ENCODE measurements at places on chromosomes 12 and 14.
A peak's percentile ranks its signal among the peaks of the same experiment; 100 is the strongest.

GRCh38 chr14:102295270-102295669 is 9.7 kb downstream of the MOK start:
- no peak for DNase-seq

- DNase-seq, result no peak
These were observed 215.9 kb upstream of the FAR2 start for GRCh38 chr12:28933176-28933575.

- DNase-seq, result peak; percentile 5
These were observed 51.7 kb upstream of the KICS2 start for GRCh38 chr12:64273527-64274403.

GRCh38 chr14:36176524-36176923 is at the start of gene PTCSC3:
Gene PTCSC3 (minus strand): TSS chr14:36176722.
- DNase-seq, result no peak

DNA sequence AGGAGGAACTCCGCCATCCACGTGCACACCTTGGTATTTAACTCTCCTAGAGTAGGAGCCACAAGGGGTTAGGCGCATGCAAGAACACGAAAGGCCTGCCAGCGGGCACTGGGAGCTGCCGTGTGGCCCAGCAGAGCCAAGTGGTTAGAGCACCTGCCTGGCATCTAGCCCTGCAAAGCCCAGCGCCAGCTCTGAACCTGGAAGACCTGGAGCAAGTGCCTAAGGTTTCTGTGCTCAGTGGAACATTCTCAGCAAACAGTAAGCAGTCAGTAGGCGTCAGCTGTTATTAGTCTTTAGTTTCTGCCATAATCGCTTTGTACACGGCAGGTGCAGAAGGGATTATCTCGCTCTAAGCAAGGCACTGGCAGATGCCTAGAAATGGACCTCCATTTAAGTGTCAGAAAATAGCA is 55.4 kb downstream of the SETD3 start:
- no peak for DNase-seq
